ENCODE measurements at places on chromosomes 2 and 18. TPM values are rescaled to one million over a fixed set of nuclear protein-coding genes. Genes with fewer than 3 reads are reported as not detected.
A peak's percentile ranks its signal among the peaks of the same experiment; 100 is the strongest.

DNA sequence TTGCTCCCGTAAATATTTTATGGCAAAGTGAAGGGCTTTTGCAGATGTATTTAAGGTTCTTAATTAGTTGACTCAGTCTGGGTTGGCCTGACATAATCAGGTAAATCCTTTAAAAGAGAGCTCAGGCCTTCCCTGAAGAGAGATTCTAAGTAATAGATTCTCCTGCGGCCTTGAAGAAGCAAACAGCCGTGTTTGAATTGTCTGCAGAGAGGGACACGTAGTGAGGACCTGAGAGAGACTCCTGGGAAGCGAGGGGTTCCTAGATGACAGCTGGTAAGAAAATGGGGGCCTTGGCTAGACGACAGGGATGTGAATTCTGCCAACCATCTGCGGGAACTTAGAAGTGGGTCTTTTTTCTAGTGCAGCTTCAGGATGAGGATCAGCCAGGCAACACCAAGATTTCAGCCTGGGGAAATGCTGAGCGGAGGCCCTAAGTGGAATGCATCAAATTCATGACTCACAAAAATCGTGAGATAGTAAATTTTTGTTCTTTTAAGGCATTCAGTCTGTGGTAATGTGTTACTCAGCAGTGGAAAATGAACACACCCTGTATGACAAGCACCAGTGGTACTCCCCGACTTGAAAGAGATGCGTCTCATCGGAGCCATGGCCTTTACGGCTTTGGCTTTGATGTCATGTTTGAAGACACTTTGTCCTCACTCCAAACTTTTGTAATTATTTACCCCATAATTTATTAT, 62.1 kb upstream of the SMIM21 start:
- no peak for DNase-seq

The CD226 gene
- polyA plus RNA-seq = 5.6 TPM

DNA sequence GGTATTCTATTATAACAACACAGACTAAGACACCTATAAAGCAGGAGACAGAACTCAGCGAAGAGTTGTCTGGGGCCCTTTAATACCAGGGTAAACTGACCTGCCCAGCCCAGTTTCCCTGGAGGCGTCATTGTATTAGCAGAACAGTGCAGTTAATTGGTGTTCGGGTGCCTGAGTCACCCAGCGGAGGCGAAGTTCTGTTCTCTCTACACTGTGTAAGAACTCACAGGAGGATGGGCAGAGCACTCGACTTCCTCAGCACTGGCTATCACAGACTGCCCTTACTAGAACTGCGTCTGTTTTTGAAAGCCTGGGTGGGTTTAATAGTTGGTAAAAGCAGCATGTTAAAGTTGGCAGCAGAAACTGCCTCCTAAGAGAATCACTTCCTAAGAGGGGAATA, 106.5 kb upstream of the ATP8B1 start:
- no peak for DNase-seq

The DPYSL5 gene
- polyA plus RNA-seq = 0.20 TPM

The DSG4 gene
- not detected for polyA plus RNA-seq

- peak; percentile 55 for DNase-seq
These were observed 1.6 kb downstream of the ATOH8 start for GRCh38 chr2:85755122-85756027.

DNA sequence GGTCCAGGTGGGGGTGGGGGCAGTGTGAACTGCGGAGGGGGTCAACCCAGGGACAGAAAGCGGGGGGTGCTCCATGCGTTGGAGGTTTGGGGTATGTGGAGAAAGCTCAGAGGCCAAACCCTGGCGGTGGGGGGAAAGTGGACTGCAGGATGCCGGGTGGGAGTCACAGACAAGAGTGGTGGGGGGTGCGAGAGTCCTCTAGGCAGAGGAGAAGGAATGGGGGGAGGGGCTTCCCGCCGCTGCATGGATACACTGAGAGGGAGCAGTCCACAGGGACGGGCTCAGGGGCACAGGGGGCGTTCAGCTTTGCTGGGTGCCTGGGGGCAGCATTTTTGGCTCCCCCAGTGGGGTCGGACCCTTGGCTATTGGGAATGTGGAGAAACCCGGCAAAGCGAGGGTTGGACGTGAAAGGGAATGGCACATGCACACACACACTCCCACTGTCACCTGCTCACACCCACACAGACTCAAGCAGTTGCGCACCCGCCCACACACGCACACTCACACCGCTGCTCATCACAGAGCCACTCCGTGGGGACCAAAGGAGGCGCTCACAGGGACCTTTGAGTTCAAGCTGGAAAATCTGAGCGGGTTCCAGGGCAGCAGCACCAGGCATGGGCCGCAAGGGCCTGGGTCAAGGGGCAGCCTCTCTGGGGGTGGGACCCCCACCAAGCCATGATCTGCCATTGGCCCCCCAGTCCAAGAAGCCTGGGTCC, 7.7 kb downstream of the GBX2 start:
- DNase-seq = no peak

GRCh38 chr2:227534714-227535113, 62.8 kb downstream of the AGFG1 start:
- no peak for DNase-seq

DNA sequence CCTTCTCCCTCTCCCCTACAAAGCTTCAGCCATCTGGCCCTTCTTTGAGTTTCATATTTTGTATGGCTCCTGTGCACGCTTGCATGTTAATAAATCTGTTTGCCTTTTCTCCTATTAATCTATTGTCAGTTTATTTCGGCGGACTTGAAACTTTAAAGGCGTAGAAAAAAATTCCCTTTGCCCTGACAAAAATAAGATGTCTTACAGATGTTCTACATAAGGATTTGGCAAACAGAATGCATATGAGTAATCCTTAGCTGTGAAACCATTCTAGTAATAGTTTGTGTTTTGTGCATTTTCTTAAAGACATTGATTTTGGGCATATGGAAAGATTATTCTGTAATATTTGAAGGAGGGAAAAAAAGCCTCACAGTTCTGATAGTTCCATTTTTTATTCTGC, 15.0 kb upstream of the BMPR2 start:
- no peak for DNase-seq

- DNase-seq = no peak
These were observed 455 bp downstream of the C18orf32 start for GRCh38 chr18:49486606-49486952.

DNA sequence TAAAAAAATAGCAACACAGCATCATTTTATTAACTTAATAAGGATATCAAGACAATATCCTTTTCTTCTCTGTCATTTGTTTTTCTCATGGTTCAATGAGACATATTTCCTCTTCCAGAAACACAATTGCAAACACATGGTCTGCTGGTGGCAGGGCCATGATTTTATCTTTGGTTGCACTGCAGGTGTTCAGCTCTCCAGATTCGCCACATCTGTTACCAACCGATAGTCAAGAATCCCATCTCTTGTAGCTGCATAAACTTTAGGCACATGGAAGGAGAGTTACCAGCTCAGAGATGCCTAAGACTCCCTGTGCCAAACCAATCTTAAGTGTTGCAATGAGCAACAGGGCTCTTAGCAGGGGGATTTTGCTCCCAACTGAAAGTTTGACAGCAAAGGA, 1303.2 kb upstream of the CELF4 start:
- no peak for DNase-seq

- no peak for DNase-seq
These were observed 128.4 kb downstream of the IKZF2 start for GRCh38 chr2:213022987-213023386.

DNA sequence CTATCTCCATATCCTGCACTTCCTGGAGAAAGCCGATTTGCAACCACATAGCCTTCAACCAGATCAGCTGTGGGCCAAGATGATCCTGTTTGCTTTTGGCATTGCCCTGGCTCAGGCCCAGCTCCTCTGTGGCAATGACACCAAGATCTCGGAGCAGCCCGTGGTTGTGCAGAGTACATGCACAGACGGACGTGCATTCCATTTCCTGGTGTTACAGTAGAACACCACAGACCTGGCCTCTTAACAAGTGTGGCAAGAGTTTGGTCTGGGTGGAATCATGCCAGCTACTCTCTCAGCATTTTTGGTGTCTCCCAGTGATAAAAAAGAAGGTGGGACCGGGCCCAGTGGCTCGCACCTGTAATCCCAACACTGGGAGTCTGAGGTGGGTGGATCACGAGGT, 20.0 kb downstream of the MALT1 start:
- no peak for DNase-seq

DNA sequence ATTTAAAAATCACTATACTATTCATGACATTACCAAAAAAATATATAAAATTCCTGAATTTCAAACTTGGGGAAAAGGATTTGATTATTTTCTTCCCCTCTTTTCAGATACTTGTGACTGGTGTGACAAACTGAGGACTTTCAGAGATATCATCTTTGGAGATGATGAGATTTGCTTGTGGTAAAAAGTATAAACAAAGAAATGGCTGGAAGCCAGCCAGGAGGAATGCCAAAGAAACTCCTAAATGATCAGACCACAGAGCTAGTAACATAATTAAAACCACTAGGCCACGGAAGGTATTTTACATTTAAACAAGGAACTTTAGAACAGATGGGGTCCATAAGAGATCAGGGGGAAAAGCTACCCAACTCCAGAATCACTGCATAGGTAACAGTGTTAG, 58.7 kb downstream of the PIGN start:
- DNase-seq = no peak

- DNase-seq = no peak
These were observed 17.0 kb upstream of the ARHGEF4 start for GRCh38 chr2:130819608-130820278.

GRCh38 chr2:16625759-16626158, 39.9 kb downstream of the CYRIA start:
- DNase-seq = no peak

- no peak for DNase-seq
These were observed 10.5 kb downstream of the CNGA3 start for GRCh38 chr2:98356729-98357128.

GRCh38 chr18:63141778-63142176, 177.8 kb downstream of the BCL2 start:
- DNase-seq = no peak

DNA sequence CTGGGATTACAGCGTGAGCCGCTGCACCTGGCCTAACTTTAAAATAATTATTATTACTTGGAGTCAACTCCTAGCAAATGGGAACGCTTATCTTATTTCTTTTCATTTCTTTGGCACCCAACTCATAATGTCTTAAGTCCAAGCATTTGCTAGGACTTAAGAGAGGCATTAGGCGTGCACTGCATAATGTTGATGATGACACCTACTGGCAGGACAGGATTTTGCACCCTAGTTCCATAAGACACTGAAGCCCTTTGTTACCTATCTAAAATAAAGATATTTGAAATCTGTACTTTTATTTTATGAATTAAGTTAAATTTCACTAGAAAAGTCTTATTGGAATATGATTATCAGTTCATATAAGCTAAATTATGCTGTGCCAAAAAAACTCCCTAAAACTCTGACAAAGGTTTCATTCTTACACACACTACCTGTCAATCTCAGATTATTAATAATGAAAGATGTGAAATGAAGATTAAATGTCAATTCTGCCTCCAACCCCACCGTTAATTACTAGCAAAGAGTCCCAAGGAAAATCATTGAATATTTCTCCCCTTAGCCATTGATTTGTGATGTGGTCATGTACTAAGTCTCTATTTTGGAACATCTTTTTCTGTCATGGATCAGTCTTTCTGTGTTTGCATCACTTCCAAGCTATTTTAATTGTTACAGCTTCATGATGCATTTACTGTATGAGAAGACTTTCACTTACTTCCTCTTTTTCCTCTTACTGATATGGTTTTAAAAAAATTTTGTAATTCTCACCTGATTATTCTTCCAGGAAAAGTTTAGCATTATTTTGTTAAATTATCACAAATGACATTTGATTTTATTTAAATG, 12.7 kb upstream of the CDH2 start:
- no peak for DNase-seq

Data from left lung (tissue), 14 donors.